ENCODE measurements at places on chromosomes 11 and 22.

GRCh38 chr11:30917859-30918478 is 331.8 kb upstream of the MPPED2 start:
- DNase-seq, result no peak

DNA sequence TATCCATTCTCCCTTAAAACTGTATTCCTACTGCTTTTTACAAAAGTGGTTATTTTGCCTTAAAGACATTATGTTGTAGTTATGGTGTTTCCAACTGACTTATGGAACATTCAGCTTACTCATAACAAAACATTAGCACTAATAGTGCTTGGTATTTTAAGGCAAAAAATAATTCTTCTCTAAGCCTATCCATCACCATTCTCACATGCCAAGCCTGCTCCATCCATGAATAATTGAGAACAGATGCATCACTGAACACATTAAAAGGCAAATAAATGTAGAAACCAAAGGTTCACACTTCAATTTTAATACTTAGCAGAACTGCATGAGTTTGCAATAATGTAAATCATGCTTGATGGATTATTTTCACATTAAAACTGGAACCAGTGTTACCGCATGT is 42.3 kb upstream of the DDI1 start:
- DNase-seq, result no peak

DNA sequence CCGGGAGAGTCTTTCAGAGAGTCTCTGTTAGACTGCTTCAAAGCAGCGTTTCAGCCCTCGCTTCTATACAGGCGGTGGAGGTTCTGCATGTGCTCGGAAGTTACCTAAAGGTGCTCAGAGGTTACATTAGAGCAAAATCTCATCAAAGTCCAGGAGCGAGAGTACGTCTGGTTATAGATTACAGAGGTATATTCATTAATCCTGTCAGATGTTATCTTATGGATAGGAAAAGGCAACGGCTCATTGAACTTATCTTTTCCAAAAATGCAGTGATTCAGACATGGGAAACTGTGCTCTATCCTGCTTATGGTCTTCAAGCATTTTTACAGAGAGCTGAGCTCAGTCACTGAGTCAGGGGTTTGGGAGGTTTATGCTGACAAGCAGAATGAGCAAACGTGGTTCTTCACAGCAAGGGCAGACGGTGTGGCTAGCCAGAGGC is 9.1 kb upstream of the ZBED5 start:
- no peak for DNase-seq

DNA sequence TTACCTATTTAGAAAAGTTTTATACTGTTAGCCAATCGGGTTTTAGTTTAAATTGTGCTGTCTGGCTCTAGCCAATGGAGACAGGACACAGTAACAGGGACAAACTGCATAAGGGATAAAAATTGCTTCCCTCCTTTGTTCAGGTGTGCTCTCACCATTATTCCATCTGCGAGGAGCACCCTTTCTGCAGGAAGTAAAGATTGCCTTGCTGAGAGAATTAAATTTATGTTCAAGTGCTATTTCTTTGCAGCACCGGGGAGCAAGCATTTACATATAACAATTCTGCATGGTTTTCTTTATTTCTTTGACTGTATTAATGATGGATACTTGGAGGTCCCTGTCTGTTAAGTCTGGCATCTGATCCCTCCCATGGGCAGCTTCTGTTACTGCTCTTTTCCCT is 80.5 kb downstream of the BRD1 start:
- DNase-seq, result no peak

- no peak for DNase-seq
These were observed 6.0 kb downstream of the C11orf68 start for GRCh38 chr11:65912845-65913244.

- no peak for DNase-seq
These were observed 53.6 kb downstream of the TRMU start for GRCh38 chr22:46389081-46389480.

DNA sequence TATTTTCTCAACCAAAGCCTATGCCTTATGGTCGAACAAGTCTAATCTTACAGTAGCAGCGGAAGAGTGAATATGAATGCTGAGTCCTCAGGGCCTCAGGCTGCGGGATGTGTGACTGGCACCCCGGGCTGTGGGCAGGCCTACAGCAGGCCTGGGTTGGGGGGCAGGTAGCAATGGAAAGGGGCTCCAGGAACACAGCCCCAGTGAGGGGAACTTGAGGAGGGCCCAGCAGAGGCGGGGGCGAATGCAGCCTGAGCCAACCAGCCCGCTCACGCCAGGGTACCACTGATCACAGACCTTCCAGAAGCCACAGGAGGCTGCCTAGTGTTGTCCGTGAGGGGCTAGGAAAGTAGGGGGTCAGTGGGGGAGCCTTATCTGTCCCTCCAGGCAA is 11.3 kb upstream of the CD5 start:
- no peak for DNase-seq

GRCh38 chr22:19805821-19806212 is 45.2 kb downstream of the TBX1 start:
- DNase-seq, result no peak

GRCh38 chr11:70111269-70112016 is 33.3 kb downstream of the ANO1 start:
- DNase-seq, result no peak

DNA sequence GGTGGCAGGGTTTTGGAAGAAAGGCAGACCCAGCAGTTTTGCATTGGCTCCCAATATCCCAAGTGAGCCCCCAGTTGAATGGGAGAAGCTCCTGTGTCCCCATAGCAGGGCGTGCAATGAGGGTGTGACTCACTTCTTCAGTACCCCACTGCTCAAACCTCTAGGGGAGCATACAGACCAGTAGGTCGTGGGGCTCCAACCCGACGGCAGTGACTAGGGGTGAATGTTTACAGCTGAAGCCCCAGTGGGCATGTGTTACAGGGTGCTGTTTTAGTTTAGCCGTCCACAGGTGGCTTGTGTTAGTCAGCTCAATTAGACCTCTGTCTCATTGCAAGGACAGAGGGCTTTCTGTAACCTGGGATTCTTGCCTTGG is 564.5 kb upstream of the CNTN5 start:
- DNase-seq, result no peak

DNA sequence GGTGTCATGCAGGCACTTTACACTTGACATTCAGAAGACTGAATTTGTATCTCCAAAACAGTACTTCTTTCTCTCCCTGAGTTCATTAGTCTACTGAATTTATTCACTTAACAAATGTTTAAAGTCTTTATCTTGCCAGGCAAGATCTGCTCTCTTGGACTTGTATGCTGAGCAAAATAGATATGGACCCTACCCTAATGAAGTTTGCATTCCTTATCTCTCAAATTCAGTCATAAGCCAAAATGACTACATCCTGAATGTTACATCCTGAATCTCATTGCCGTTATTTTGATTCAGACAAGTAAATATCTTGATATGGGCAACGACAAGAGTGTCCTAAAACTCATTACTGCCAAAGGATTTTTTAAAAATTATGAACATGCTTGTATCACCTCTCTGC is 29.7 kb downstream of the FAR1 start:
- DNase-seq, result no peak
